ENCODE measurements at places on chromosomes 2 and 18. TPM values are rescaled to one million over a fixed set of nuclear protein-coding genes. Genes with fewer than 3 reads are reported as not detected.

GRCh38 chr2:186612555-186613440 is 22.9 kb downstream of the ITGAV start:
- DNase-seq: no peak

DNA sequence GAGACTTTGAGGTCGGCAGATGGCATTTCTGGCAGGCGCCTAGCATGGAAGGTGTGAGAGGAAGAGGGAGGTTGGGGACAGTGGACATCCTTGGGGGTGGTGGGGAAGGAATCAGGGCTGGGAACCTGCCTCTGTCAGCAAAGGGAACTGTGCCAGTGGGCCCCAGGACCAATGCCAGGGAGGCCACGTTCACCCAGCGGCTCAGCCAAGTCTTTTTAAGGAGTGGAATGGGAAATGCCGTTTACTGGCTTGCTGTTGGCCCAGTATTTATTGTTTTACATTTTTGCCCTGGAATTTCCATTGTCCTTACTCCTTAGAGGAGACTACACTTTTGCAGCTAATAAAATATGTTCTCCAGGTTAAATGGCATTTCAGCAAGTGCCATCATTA is 135.2 kb downstream of the MCFD2 start:
- DNase-seq: no peak

- no peak for DNase-seq
Observed at GRCh38 chr18:46917803-46918600, 600 bp downstream of the KATNAL2 start.

Gene IL36RN
- total RNA-seq: not detected

DNA sequence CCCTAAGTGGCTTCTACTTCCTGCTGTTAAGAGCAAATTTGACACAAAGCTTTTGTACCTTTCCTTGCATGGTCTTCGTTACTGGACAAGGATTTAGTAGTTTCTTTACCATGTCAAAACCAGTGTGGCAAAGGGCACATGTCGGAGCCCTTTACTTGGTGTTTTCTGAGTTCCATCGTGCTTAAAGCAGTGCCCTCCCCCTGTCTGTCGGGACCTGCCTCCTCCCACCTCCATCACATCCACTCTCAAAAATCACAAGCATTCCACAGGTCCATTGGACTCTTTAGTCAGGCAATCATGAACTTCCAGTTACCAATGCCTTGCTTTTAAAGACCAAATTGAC is 763 bp downstream of the CCDC141 start:
- no peak for DNase-seq

- DNase-seq: no peak
Observed at GRCh38 chr2:69816923-69817542, 12.4 kb upstream of the GMCL1 start.

Measured in upper lobe of right lung (tissue), 1 donor.